Bronchial epithelial cell (primary cell): ENCODE measurements at places on chromosomes 11 and 22. TPM values are rescaled to one million over a fixed set of nuclear protein-coding genes. Genes with fewer than 3 reads are reported as not detected.

The TRMU gene
- 32.3 and 38.7 TPM in 2 replicates for total RNA-seq

The TCP11L1 gene
- total RNA-seq = 8.7 and 11.4 TPM in 2 replicates

The RAB1B gene
- total RNA-seq = 54.5 and 68.0 TPM in 2 replicates

The FXYD2 gene
- total RNA-seq = not detected in 2 replicates

The C22orf23 gene
- not detected in 2 replicates for total RNA-seq

The IPO7 gene
- 109 and 114 TPM in 2 replicates for total RNA-seq

The CNGA4 gene
- 0.26 TPM in 1 of 2 replicates, not detected in the other for total RNA-seq

The GNG3 gene
- not detected in 2 replicates for total RNA-seq

GRCh38 chr11:19511066-19511412, 201.6 kb upstream of the NAV2 start:
- no peak for DNase-seq

- peak; percentile 80 for DNase-seq
These were observed 58.0 kb downstream of the C11orf91 start for GRCh38 chr11:33642461-33643166.

- no peak for DNase-seq
These were observed 246.1 kb upstream of the NARS2 start for GRCh38 chr11:78820741-78821140.

DNA sequence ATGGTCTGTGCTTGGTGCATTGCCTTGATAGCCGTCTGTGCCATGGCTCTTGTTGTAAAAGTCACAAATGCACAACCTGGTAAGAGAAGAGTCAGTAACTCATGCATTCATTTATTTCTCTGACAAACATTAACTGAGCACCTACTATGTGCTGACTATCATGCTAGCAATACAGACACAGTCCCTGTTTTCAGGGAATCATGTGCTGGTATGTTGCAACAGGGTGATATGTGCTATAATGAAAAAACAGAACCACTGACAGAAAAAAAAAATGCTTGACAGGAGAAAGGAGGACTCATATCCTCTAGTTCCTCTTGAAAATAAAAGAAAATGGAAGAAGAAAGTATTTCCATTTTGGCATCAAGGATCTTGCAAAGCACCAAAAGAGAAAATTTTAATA, 34.5 kb upstream of the RAPSN start:
- DNase-seq = no peak

GRCh38 chr11:86595451-86595850, 77.0 kb downstream of the ME3 start:
- no peak for DNase-seq

- no peak for DNase-seq
These were observed 198.5 kb upstream of the C11orf87 start for GRCh38 chr11:109223451-109223850.

- peak; percentile 7 for DNase-seq
These were observed 188.9 kb downstream of the ST3GAL4 start for GRCh38 chr11:126544108-126545056.

DNA sequence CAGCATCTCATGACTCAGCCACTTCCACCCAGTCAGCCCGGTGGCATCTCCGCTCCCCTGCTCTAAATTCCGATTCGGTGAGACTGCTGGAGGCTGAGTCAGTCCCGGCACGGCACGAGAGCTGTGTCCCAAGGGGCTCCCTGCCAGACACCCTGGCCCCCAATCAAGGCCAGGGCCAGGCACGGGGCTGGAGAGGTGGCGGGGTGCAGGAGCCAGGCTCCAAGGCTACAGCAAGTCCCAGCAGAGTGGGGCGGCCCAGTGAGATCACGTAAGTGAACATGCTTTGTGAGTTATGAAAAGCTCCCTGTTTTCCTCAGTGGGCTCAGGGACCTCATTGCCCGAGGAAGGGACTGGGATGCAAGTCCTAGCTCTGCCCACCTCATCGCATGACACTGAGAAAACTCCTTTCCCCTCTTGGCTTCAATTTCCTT, 3.0 kb downstream of the C11orf68 start:
- peak; percentile 95 for DNase-seq

GRCh38 chr11:61551634-61552033, 29.2 kb downstream of the SYT7 start:
- DNase-seq = no peak

DNA sequence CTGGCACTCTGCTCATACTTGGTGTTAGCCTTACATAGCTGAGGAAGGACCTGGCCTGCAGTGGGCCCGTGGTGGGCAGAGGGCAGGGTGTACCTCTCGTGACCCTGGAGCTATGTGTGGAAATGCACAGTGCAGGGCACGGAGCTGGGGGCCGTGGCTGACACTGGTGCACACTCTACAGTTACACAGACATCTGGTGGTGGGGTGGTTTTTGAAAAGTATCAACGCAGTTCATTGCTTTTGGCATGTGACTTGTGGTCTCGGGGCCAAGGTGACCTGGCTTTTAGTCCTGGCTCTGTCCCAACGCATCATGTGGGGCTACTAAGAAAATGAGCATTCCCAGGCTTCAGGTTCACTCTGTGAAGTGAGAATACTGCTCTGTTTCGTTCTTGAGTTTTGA, 553.6 kb downstream of the NTM start:
- no peak for DNase-seq

- no peak for DNase-seq
These were observed 57.3 kb downstream of the PPP6R2 start for GRCh38 chr22:50400406-50400805.

- DNase-seq = no peak
These were observed 184.1 kb upstream of the SYT13 start for GRCh38 chr11:45470151-45470793.

DNA sequence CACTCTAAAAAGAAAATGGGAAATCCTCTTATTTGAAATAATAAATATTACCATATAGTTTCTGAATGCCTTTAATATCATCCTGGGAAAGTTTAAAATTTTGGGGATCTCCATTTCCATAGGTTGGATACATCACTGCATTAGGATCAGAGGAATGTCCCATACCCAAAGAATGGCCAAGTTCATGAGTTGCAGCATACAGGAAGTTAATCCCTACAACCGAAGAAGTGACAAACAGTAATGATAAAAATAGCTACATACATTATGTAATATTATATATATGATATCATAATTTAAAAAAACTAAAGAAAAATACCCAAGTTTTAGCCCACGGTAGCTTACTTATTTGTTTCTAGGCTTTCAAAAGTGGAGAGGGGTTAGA, 7.4 kb downstream of the MMP7 start:
- DNase-seq = no peak

DNA sequence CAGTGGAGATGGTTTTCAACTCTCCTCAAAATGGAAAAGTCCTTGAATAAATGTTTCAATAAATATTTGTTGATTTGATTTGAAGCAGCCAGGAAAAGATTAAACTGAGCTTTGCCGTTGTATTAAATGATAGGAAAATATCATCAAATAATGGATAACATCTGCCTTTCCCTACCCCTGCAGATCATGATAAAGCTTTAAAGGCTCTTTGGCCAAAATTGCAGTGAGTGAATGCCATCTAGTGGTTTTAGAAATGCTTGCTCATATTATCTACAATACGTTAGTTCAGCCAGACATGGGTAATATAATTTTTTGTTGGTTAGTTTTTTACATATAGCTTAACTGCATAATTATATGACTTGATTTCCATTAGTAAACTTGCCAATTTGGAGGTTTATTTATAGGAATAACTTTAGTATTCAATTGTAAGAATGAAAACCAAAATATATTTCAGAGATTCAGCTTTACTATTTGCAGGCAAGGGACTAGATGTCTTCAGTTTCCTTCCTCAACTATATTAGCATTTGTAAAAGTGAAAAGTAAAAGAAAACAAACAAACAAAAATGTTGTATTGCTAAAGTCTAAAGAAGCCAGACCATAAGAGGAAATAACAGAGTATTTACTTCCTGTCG, 159.2 kb downstream of the MSANTD4 start:
- peak; percentile 55 for DNase-seq

GRCh38 chr11:28729339-28729738, 621.2 kb downstream of the METTL15 start:
- no peak for DNase-seq

- no peak for DNase-seq
These were observed 38.5 kb downstream of the DNAJC24 start for GRCh38 chr11:31408201-31408600.

GRCh38 chr11:1157341-1157644, 460 bp upstream of the MUC5AC start:
- DNase-seq = no peak
